ENCODE measurements at places on chromosomes 16 and 17.

- no peak for DNase-seq
Observed at GRCh38 chr16:80564394-80564793, 23.6 kb downstream of the DYNLRB2 start.

DNA sequence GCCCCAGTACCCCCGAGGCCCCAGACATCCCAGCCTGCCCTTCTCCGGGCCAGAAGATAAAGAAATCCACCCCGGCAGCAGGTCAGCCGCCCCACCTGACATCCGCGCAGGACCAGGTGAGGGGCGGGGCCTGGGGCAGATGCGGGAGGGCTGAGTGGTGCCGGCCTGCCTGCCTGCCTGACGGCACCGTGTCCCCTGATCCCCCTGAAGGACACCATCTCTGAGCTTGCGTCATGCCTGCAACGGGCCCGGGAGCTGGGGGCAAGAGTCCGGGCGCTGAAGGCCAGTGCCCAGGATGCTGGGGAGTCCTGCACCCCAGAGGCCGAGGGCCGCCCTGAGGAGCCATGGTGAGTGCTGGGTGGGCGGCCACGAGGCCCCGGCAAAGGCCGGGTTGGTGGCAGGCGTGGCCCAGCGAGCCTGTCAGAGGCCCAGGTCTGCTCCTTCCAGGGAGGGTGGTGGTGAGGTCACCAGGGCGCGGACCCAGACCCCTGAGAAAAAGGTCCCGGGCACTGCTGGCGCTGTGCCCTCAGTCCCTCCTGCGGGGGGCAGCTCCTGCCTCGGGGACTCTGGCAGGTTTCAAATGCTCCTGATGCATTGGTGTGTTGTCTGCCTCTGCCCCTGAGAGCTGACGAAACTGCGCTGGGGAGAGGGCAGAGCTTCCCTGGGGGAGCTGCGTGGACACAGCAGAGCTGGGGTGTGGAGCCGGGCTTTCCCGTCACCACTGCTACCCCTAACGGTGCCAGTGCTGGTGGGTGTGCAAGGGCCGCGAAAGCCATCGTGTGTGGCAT lies 1.2 kb downstream of the CDT1 start:
- no peak for DNase-seq

GRCh38 chr16:49528060-49528865 lies 154.7 kb downstream of the C16orf78 start:
- DNase-seq = no peak

- DNase-seq = no peak
Observed at GRCh38 chr16:12123462-12123861, 146.9 kb downstream of the SNX29 start.

DNA sequence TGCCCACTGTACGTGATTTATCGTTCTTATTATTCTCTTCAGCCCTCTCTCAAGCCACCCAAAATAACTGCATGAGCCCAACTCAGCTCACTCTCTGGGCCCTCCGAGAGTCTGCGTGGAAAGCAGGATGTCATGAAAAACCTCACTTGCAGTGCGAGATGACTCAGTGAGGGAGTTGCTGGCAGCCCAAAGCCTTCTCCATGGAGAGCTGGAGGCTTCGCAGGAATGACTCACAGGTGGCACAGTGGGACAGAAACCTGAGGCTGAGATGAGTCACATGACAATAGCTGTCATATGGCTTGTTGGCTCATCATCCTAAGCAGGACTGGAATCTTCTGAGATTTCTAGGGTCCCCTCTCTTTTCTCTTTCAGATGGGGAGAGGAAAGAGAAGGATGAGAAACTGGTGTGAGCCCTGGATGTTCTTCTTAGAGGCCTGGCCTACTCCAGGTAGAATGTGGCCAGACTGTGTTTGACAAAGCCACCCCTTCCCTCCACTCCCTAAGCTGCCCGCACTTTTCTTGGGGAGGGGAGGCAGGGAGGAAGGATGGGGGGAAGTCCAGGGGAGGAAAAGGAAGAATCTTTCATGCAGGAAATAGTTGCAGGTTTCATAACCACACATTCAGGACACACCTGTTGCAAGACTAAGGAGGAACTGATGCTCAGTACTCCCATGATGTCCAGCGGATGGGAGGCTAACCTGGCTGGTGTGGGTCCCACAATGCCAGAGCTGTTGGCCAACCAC lies 160.6 kb upstream of the RPL38 start:
- DNase-seq = no peak

DNA sequence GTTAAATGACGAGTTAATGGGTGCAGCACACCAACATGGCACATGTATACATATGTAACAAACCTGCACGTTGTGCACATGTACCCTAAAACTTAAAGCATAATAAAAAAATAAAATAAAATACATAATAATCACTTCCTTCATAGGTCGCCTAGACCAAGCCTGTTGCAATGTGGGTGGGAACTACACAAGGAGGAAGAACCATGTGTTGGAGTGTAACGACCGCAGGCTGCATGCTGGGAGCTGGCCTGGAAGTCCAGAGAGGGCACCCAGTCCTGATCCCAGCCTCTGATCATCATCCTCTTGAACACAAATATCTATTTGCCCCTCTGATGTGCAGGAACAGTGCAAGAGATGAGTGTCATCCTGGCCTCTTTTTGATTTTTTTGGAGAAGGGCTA lies 224.7 kb upstream of the ASIC2 start:
- no peak for DNase-seq

- no peak for DNase-seq
Observed at GRCh38 chr16:19808061-19808641, 76.5 kb downstream of the GPRC5B start.

- no peak for DNase-seq
Observed at GRCh38 chr16:22614271-22614947, 103.7 kb downstream of the NPIPB5 start.

DNA sequence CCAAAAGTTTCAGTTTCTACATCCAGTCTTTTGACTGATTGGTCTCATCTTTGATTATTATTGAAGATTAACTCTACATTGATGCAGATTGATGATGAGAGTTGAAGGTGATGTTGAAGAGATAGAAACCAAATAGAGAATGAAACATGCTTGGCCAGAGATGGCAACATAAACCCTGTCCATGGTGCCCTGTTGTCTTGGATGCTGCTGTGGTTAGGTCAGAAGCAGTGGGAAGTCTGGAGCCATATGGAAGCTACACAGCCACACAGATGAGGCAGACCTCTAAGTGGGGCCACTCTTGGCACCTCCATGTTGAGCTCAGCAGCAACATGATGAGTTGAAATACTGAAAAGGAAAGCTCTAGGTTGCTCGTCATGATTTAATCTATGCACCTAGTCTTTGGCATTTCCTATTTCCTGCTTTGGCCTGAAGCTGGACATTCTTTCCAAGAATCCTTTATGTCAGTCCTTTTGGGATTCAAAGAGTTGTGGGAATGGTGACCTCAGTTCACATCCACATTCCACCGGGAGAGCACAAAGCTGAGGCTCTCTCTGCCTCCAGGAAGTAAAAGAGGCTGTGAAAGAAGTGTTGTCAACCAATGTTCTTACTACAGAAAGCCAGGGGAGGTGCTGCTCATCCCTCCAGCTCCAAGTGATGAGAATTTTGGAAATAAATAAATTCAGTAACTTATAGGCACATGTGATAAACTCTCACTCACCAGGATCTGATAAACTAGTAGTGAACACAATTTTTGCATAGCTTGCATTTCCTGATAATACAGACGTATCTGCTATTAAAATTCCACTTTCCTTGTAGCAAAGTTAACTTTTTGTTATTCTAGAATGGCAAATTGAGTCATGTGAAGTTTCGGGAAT lies 127.7 kb upstream of the MAF start:
- no peak for DNase-seq

- no peak for DNase-seq
Observed at GRCh38 chr17:223723-224471, 42.4 kb upstream of the DOC2B start.

DNA sequence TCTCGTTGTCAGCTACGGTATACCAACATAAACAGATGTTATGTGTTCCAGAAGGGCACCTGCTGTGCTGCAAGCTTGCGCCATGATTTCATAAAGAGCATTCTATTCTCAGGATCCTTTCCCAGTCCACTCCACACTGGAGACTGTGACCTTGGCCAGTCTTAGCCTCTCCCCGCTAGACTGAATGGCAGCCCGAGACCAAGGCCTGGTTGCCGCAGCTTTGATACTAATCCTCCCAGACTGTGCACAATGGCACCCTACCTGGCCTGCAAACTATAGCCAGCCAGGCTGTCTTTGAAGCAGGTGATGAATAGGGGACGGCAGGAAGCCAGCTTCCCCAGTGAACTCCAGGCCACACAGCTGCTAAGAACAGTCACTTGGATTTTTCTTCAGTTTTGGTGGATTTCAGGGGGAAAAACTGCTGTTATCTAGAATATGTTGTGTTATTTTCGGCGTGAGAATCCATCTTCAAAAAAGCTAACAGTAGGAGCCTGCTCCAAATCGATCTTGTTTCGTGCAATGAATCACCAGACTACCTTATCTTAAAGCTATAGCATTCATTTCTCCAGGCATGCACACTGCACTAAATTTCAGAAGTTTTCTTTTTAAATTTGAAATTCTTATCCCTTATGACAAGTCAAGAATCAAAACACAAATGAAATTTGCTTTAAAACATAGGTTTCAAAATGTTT lies 289.0 kb downstream of the CEP112 start:
- no peak for DNase-seq

DNA sequence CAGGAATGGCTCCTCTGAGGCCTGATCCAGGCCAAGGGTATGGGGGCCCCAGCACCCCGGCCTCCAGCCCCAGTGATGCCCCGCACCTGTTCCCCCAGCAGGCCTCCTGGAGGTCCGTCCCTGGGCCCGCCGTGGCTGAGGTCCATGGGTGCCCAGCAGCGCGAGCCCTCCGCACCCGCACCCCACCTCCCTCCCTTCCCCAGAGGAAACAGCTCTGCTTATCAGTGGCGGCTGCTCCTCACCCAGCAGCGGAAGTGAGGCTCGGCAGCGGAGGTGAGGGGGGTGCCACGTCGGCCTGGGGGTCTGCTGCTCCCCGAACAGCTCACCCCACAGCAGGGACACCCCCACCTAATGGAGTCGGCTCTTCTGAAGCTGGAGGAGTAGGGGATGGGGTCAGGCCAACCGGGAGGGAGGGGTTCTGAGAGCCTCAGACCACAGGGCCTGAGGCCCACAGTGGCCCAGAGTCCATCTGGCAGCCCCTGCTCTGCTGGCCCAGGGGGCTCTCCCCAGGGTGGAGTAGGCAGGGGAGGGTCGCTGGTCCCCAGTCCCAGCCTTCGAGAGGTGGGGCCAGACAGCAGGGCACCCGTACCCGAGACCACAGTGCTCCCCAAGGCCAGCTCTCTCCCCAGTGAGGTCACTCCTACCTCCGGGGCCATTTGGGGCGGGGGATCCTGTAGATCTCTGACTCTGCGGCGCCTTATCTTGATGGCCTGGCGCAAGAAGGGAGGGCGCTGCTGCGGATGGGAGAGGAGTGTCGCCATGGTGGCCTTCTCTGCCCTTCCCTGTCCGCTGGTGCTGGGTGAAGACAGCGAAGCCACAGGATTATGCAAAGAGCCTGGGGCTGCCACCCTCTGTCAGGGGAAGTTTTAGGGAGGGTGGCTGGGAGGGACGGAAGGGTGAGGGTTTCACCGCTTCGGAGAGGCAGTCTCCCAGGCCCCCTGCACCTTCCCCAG lies at the start of gene UNC13D:
UNC13D (minus strand) TSS at position 828 of the 953 bp plus-strand sequence; CDS start at position 761, 67 bp downstream.
- peak; percentile 56 for DNase-seq

DNA sequence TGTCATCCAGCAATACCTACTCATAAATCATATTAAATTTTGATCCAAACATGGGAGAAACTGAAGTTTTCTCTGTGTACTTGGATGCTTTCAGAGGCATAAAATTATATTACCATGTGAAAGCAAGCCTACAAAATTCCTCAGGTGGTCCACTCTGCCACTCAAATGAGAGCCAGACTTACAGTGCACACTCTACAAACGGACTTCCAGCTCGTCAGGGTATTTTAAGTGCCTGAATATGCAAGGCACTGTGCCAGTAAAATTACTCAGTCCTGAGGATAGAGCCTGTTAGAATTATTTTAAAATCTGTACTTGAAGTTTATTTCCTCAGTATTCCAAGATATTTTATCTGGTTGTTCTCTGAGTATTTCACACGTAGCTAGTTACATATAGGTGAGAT lies 54.5 kb downstream of the TENT4B start:
- DNase-seq = no peak

DNA sequence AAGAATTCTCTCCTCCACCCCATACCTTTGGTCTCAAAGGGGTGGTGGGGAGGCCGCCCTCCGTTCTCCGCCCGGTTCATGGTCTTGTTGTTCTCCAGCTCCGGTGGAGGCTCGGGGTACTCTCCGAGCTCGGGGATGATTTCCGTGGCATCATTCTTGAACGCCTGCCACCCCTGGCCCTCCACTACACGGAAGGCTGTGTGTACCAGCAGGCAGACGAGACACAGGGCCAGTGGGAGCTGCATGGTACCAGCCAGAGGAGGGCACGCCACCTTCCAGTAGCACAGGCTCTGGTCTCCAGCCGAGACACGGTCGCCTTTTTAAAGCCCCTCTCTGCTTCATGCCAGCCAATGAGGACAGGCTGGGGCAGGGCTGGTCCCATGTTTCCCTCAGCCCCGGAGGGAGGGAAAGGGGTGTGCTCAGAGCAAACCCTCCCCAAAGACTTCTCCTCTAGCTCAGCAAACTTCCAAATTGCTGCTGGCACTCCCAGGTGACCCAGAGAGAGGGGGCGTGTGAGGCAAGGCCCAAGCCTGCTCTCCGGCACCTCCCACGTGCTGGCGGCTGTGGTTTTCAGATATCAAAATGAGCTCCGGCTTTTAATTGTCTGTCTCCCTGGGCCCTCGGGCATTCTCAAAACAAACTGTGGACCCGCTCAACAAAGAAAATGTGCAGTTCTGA lies at the start of gene SOST:
SOST (minus strand) TSS at position 295 of the 678 bp plus-strand sequence; CDS start at position 245, 50 bp downstream.
- DNase-seq = no peak

- DNase-seq = no peak
Observed at GRCh38 chr16:4011225-4011939, 104.9 kb downstream of the ADCY9 start.

- DNase-seq = no peak
Observed at GRCh38 chr17:2904135-2904534, 107.9 kb downstream of the RAP1GAP2 start.

GRCh38 chr16:47627721-47628120 lies 166.6 kb downstream of the PHKB start:
- DNase-seq = no peak

GRCh38 chr17:19249681-19250080 lies 12.5 kb downstream of the EPN2 start:
- DNase-seq = no peak

DNA sequence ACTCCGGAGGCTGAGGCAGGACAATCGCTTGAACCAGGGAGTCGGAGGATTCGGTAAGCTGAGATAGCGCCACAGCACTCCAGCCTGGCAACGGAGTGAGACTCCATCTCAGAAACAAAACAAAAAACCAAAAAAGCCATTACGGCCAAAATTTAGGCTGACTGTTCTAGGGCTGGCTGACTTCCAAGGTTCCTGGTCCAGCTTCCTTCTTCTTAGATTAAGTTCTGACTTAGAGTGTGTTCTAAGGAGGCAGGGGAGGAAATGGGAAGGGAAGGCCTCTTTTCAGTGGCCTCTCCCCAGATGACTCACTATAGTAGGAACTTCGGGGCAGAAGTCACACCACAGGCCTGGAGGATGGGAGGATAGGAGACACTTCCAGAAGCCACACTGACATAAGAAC lies 27.7 kb upstream of the CLEC18B start:
- no peak for DNase-seq
